ENCODE measurements at places on chromosomes 12 and 14.

- no peak for DNase-seq
These were observed 24.4 kb downstream of the TUNAR start for GRCh38 chr14:95901054-95901453.

DNA sequence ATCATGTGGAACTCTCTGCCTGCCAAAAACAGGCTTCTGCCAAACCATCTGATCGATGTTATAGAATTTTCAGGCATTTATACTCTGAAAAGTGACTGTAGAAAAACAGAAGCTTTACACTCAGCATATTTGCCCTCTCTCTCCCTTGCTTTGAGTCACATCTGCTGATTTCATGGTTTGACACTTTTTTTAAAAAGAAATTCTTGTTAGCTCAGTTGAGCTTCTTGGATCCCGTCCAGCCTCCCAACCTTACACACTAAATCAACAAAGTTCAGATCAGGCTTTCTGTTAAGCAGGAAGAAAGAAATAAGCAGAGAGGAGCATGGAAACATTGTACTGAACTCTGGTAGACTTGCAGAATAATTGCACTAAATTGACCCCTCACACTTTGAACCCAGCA lies 193.6 kb upstream of the SEL1L start:
- DNase-seq: no peak

DNA sequence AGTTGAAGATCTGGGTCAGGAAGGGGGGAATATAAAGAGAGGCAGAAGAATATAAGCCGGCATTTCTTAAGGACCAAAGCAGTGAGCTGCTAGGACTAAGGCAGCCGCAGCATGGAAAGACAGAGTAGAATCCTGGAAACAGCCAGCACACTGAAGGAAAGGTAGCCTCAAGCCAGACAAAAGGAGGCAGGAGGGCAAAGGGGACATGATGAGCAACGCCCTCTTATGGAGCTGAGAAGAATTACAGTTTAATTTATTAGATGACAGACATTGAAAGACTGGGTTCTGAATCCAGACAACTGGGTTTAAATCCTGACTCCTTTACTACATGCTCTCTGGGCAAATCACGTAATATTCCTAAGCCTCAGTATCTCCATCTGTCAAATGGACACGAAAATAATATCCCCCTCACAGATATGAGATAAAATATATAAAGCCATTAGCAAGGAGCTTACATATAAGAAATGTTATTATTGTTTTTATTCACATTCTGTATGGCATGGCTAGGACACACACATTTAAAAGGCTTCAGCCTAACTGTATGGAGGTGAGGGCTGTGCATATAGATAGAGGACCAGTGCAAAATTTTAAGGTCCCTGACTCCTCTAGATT lies 8.1 kb upstream of the PCED1B start:
- DNase-seq: no peak

DNA sequence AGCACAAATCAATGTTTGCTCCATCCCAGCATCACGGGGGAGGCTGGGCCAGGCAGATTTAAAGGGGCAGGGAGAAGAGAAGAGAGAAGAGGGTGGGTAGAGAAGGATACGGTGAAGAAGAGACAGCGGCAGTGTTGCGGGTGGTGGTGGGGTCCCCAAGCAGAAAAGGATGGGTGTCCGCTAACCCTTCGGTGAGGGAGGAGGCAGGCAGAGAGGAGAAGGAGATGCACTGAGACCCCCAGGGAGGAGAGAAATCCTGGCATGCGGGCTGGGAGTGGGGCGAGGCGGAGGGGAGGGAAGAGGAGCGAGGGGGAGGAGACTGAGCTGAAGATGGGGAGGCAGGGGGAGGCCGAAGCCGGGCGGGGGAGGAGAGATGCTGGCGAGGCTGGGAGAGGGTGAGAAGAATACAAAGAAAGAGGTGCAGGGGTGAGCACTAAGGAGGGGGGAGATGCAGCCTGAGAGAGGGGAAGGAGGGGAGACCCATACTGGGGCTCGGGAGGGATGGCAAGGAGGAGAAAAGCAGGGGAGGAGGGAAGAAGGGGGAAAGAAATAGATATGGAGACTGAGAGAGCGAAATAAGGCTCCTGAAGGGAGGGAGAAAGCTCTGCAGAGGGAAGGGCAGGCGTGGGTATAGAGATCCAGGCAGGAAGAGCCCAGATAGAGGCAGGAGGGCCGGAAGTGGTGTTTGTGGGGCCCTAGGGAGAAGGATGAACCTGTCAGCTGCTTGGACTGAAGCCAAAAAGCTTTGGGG lies at the start of gene JPH4:
Gene JPH4, minus strand, starts transcription at position 231 of the 751 bp plus-strand sequence. CDS start 1,337 bp downstream, outside the sequence.
- no peak for DNase-seq

DNA sequence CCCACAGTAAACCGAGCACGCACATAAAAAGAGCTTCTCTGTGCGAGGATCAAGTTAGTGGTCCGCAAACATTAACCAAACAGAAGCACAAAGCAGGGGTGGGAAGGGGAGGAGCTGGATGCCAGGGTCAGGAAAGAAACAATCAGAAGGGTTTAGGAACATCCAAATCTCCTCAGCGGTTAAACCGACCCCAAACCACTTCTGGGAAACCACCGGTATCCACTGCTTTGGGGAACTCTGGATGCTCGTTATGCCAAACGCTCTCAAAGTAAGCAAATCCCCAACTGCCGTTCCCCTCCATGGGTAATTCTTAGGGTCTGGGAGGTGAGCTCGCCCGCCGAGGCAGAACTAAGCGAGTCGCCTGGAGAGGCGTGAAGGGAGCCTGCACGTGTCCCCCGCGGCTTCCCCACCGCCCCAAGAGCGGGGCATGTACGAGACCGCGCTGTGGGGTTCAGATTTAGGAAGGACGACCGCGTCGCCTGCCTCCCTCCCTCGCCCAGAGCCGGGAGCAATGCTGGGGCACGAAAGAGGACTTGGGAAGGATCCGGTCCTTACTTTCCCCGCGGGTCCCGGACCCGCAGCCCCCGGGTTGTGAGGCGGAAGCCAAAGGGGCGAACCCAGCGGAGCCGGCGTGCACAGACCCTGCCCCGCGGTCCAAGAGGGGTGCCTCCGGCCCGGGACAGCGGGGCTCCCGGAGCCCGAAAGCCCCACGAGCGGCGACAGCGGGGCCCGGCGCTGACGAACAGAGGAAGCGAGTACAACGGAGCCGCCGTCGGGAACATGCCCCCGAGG lies 711 bp downstream of the SBNO1 start:
- DNase-seq: peak; percentile 54

DNA sequence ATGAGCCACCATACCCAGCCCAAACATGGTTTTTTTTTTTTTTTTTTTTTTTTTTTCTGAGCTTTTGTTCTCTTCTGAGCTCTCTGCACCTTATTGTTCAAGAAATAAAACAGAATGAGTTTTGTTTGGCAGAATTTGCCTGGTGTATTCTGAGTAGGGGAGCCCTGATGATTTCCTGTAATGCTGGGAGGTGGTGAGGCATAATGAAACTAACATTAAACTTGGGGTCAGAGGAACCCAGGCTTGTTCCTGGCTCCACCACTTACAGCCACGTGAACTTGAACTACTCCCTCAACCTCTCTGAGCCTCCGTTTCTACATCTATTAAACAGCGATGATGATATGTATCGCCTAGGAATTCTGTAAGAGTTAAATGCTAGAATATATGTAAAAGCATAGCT lies 276.3 kb upstream of the CRY1 start:
- no peak for DNase-seq

DNA sequence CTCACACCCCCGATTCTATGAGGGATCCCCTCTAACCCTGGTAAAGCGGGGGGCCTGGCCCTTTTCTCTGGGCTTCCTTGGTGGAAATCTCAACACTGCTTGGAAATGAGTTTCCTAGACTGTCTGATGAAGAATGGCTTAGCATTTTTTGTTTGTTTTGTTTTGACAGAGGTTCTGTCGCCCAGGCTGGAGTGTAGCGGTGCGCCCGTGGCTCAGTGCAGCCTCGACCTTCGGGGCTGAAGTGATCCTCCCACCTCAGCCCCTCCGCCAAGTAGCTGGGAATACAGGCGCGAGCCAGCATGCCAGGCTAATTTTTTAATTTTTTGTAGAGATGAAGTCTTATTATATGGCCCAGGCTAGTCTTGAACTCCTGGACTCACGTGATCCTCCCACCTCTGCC lies 30.3 kb downstream of the TC2N start:
- no peak for DNase-seq

GRCh38 chr14:97912217-97912616 lies 1115.0 kb downstream of the VRK1 start:
- no peak for DNase-seq

DNA sequence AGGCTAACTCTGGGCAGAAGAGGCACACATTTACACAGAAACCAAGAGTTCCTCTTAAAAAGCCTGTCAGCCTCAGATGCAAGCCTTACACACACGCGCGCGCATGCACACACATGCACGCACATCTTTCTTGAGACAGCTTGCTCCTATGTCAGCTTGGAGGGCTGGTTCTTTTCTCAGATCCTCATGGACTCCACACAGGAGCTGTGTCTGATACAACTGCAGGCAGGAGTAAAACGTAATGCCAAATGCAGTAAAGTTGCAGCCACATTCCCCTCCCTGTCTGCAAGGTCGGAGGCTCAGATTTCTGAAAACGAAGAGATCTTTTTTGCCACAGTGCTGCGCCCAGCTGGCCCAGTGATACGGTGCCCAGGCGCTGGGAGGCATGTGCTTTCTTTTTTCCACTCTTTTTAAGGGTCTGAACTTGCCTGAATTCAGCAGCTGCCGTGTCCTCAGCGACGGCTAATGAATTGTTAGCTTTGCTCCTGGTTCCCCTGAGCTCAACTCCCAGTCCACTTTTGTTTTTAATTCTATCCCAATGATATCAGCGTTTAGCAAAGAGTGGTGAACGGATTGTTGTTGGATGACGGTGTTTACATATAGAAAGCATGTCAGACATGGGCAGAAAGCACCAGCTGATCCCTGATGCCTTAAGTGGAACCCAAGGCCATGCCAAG lies 72.9 kb upstream of the FOXN3 start:
- no peak for DNase-seq

GRCh38 chr12:128763395-128763794 lies 60.4 kb downstream of the SLC15A4 start:
- no peak for DNase-seq

DNA sequence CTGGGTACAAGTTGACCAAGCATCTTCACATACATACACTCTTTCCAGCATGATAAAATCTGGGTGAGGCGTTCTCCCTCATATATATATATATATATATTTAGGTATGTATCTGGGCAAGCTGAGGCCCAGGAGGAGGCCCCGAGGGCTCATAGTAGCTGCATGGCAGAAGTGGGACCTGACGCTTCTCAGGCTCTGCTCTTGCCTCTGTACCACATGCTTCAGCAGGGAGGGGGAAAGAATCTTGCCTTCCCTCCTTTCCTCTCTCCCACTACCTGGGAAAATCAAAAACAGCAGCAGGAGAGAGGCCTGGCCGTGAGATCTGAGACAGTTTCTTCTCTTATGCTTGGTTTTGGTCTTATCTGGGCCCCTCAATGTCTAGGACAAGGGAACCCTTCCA lies 9.2 kb downstream of the PPP1R1A start:
- DNase-seq: no peak

DNA sequence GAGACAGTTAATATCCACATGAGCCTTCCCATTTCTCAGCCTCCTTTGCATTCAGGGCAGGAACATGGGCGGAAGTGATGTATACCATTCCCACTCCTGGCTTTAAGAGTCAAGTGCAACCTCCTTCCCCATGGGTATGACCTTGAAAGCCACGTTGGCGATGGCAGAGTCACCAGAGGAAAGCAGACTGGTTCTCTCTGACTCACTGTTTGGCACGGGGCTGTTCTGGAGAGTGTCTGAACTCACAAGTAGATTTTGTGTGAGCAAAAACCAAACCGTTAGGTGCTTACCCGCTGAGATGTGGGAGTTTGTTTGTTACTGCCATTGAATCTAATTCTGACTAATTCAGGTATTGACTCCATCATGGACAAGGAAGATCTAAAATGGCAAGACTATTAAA lies 36.7 kb upstream of the PZP start:
- peak; percentile 34 for DNase-seq

DNA sequence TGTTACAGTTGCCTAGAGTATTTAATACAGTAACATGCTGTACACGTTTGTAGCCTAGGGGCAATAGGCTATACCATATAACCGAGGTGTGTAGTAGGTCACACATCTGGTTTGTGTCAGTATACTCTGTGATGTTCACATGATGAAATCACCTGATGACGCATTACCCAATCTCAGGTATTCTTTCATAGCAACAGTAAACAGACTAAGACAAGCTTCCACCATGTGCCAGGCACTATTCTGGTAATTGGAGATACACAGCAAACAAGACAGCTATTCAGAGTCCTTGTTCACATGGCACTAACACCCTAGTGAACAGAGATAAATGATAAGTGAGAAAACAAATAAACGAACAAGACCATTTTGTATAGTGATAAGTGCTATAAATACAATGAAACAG lies 3.8 kb upstream of the PDE3A start:
- no peak for DNase-seq

- DNase-seq: no peak
These were observed 4.4 kb upstream of the ELK3 start for GRCh38 chr12:96189781-96190180.

DNA sequence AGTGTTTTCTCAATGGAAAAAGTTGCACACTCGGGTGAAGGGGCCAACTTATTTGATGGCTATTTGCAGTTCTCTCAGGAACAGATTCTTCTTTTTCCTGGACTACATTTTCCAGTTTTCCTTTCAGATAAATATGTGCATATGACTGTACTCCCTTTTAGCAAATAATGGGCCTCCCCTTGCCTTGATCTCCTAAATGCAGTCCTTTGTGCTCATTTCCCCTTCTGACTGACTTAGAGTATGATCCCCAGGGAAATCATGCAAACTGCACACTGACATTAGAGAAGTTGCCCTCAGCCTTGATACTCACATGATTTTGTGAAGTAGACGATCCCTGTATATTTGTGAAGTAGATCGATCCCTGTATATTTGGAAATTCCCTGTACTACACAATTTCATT lies 492.9 kb upstream of the NOVA1 start:
- DNase-seq: no peak

DNA sequence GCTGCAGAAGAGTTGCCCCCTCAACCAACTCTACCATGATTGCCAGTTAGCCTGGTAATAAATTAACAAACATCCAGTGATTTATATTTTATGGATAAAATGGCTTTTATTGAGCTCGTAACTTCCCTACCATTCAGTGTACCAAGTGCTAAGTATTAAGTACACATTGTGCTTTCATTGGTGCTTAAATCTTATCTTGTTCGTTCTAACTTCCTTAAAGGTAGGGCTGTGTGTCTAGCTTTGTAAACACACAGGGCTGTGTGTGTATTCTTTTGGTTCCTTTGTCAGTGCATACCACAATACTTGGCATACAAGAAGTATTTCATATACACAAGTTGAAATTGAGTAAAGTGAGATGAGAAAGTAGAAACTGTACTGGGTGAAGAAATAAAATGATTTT lies 80.4 kb downstream of the KCNC2 start:
- DNase-seq: no peak

DNA sequence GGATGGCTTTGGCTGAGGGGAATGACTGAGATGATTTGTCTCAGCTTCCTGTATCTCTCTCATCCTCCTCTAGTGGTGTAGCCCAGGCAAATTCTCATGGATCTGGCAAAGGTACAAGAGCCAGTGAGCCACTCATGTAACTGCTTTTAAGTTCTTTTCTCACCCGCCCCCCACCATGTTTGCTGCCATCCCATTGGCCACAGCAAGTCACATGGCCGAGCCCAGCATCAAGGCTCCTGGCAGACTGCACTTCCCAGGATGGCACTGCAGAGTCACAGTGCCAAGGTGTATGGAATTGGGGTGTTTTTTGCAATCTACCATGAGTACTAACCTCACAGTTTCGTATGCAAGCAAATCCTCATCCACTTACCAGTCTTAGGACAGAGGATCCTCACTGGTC lies 50.9 kb downstream of the CHST11 start:
- no peak for DNase-seq

Data from activated CD4-positive, CD25-positive, alpha-beta regulatory T cell treated with anti-CD3 and anti-CD28 coated beads, Interleukin-2, amount 50 U/mL, for 72 hours (primary cell).